ENCODE measurements at places on chromosomes 12 and 14.

- peak; percentile 48 for DNase-seq
These were observed 13.0 kb downstream of the ZFP36L1 start for GRCh38 chr14:68779761-68780323.

DNA sequence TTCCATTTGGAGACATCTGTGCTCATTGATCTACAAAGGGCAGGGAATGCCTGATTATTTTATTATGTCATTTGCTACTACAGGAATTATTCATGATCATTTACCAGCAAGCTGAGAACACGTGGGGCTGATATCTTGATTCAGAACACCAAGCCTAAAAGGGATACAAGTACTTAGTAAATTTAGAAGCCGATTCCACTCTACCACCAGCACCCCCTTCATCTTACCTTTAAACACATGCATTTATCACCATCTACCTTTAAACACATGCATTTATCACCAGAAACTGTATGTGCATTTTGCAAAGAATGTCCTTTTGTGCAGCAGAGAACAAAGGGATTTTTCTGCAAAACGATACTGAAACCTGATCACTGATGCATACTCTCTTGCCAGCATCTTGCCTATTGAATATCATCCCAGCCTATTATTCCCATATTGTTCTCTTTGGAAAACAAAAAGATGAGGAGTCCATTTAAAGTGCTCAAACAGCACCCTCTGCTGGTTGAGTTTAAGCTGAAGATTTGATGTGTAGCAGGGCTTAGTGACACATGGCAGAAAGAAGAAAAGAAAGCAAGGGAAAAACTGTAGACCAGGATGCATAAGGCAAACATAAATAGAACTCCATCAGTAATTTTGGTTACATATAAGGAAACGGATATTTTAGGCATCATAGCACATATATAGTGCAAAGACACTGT, 132.6 kb upstream of the PLEKHG7 start:
- DNase-seq: peak; percentile 97

DNA sequence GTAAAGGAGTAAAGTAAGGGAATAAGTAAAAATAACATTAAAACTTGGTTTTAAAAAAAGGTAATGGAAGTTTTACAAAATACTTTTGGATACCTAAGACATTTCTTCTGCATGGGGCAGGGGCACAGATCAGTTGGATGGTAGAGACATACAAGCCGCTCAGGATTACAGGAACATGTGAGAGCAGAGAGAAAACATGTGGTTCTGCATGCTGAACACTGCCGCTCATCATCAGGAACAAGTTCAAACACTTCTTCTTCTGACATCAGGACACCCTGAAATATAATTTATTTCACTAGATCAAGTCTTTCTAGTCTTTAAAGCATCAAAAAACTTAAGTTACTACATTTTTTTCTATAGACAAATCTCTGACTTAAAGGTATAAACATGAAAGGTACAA, 60.9 kb upstream of the SLC6A13 start:
- no peak for DNase-seq

GRCh38 chr12:93884794-93885460, 207.8 kb downstream of the CRADD start:
- DNase-seq: no peak

GRCh38 chr12:64819816-64820402, 4.5 kb upstream of the TBC1D30 start:
- DNase-seq: no peak

DNA sequence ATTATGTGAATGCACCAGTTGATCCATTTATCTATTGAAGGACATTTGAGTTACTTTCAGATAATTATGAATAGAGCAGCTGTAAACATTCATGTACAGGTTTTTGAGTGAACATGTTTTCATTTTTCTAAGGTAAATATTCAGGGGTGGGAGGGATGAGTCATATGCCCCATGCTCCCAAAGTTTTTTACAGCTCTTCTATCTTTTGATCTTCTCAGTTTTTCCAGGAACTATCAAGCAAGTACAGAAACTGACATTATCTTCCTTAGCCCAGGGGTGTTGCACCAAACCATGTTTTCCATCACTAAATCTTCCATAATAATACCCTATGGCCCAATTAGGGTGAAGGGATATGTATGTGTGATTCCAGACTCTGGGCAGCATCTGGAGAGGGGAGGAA, 384.5 kb downstream of the EMP1 start:
- DNase-seq: no peak

DNA sequence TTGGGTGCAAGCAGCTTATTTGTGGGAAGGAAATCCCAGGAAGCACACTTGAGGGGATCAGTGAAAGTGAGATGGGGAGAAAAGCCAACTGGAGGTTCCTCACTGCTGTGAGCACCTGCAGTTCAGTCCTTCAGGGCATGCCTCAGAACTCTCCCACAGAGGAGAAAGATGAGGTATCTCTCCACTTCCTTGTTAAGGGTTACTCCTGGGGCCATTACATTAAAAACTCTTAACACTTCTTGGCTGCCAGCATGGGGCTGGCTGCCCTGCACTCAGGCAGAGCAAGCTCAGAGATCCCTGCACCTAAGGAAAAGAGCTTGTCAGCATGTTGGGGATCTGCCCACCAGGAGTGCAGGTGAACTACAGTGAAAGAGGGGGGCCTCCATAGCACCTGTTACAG, 28.8 kb downstream of the FERMT2 start:
- DNase-seq: no peak

- DNase-seq: no peak
These were observed 95.5 kb upstream of the RPL10L start for GRCh38 chr14:46747001-46747652.

DNA sequence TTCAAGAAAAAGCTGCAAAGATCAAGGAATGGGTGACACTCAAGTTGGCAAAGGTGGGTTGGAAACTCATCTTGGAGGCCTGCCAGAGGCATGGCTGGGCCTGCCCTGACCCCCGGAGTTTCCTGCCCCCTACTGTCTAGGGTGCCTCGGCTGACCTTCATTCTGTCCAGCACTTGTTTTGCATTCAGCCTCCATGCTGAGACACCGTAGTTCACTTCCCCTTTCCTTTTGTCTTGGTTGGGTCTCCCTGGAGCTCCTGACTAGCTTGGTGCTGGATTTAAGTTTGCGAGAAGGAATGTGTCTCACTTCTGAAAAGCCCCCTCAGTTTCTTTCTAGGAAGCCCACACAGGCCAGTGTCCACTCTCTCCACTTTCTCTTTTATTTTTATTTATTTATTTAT, 26.5 kb downstream of the PLEKHH1 start:
- no peak for DNase-seq

All from eye (tissue), 1 donor.